Hippocampal formation (tissue), 2 donors: ENCODE measurements at places on chromosomes 6 and 20.

GRCh38 chr20:46683939-46684750 lies 5.1 kb downstream of the TP53RK start:
- no peak for DNase-seq

GRCh38 chr6:123171341-123172115 lies 175.5 kb downstream of the CLVS2 start:
- no peak for DNase-seq

- no peak for DNase-seq
Observed at GRCh38 chr6:131936156-131936555, 15.0 kb downstream of the CCN2 start.

- DNase-seq: no peak
Observed at GRCh38 chr6:107231243-107231642, 115.9 kb upstream of the BEND3 start.

GRCh38 chr6:151494235-151494935 lies 568 bp downstream of the CCDC170 start:
- no peak for DNase-seq

DNA sequence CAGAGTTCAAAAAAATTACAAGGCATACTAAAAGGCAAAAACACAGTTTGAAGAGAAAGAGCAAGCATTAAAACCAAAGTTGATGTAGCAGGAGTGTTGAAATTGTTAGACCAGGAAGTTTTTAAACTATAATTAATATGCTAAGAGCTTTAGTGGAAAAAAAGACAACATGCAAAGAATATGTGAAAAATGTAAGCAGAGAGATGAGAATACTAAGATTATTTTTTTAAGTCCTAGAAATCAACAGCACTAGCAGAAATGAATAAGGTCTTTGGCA lies 192.6 kb downstream of the ERMARD start:
- DNase-seq: no peak

DNA sequence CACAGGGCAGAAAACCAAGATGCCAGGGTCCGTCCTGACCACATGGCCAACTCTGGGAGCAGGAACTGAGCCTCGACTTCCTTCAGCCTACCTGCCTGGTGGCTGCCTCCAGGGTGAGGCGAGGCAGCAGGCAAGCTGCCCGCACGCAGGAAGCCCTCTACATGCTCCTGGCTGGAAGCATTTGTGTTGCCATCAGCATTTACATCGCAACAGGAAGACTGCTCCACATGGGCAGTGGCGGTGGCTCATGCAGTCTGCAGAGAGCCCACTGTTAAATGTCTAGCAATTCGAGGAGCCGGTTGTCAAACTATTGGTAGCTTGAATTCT lies 233.8 kb downstream of the SYNDIG1 start:
- DNase-seq: no peak

- DNase-seq: no peak
Observed at GRCh38 chr6:150646228-150646627, 46.5 kb downstream of the PLEKHG1 start.

DNA sequence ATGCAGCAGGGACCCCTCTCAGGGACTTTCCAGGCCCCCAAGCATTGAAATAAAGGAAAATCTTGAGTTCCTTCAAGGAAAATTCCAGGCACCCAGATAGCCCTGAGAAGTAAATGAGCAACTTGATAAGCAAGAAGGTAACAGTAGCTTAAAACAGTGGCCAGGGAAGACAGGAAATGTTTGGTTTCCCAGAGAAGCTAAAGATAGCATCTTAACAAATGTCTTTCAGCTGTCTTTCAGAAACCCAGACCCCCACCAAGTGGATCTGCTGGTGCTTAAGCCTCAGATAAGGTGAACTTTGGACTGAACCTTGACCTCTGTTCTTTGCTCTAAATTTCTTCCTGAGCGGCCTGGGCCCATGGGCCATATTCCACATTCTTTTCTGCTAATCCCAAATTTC lies 117.8 kb upstream of the CST7 start:
- DNase-seq: no peak

DNA sequence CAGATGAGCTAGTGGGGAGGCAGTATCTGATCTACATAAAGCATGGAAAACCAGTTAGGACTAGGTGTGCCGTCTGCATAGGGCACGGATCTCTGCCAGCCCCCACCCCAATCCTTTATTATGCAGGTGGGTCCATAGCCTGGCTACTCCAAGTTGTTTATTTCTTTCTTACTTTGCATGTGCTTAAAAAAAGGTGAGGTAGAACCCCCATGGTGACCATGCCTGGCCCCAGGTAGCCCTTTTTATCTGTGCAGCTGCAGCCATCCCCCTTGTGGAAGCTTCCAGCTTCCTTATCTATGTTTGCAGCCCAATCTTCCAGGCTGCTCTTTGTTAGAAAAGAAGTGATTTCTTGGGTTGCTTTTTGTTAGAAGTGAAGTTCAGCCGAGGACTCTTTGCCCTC lies 9.0 kb upstream of the TREM2 start:
- no peak for DNase-seq

- DNase-seq: no peak
Observed at GRCh38 chr6:44696099-44696498, 308.6 kb downstream of the CDC5L start.

- no peak for DNase-seq
Observed at GRCh38 chr6:169895926-169896761, 144.7 kb downstream of the ERMARD start.

GRCh38 chr20:56764671-56765070 lies 135.6 kb downstream of the TFAP2C start:
- no peak for DNase-seq

GRCh38 chr20:20890751-20891150 lies 178.3 kb upstream of the RALGAPA2 start:
- no peak for DNase-seq

DNA sequence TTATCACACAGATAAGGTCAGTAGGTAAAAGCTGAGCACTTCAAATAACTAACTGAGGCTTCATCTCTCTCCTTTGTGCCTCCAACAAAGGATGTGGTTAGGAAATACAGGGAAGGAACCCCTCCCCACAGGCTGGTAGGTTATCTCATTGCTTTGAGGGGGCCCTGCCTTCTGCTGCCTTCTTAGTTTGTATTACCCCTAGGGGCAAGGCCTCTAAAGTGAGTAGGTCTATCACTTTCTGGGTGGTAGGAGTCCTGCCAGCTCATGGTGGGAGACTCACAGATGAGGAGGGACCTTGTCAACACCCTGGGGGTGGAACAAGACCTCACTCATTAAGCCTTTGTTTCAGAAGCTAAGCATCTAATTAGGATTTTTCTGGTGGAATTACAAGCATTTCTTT lies 34.6 kb downstream of the EDN1 start:
- DNase-seq: no peak

- DNase-seq: no peak
Observed at GRCh38 chr6:75150685-75151412, 55.0 kb downstream of the COL12A1 start.

- DNase-seq: no peak
Observed at GRCh38 chr20:24488800-24489175, 19.4 kb downstream of the SYNDIG1 start.

DNA sequence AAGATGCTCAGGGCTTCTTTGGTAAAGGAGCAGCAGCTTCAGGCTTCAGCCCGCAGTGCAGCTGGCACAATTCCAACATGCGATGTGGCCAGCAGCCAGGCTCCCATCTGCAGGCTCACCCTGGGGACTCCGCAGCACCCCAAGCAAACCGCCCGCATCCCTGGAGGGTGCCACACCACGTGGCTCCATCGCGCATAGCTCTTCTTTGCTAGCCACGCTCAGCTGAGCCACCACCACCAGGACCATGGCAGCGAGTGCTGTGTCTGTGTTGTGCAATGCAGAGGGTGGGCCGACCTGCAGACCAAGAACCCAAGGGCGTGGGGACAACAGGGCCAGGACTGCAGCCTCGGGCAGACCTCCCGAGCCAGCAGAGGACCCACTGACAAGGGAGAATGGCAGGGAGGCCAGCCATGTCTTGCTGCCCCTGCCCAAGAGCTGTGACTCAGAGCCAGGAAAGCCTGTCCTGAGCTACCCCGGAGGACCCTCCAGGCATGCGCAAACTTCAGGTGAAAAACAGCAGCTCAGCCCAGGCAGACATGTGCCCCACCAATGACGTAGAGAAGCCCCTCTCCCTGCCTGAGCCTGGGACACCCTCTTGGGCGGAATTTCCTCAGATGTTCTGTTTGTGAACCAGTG lies 87.8 kb downstream of the GINS1 start:
- no peak for DNase-seq

DNA sequence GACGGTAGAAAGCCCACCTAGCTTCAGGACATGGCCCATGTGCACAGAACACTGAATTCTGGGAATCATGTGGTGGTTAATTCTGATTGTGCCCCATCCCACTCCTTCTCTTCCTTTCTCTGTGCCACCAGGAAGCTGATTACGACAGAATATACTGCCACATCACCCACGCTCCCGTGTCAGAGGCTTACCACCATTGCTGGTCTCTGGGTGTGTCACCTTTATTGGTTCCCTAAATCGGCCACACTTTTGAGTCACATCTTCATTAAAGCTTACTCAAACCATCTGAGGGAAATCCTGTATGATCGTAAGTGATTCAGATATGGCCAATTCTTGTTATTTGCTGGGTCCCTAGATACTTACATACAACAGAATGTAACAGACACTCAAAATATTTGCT lies 3.1 kb downstream of the TRMT6 start:
- no peak for DNase-seq

DNA sequence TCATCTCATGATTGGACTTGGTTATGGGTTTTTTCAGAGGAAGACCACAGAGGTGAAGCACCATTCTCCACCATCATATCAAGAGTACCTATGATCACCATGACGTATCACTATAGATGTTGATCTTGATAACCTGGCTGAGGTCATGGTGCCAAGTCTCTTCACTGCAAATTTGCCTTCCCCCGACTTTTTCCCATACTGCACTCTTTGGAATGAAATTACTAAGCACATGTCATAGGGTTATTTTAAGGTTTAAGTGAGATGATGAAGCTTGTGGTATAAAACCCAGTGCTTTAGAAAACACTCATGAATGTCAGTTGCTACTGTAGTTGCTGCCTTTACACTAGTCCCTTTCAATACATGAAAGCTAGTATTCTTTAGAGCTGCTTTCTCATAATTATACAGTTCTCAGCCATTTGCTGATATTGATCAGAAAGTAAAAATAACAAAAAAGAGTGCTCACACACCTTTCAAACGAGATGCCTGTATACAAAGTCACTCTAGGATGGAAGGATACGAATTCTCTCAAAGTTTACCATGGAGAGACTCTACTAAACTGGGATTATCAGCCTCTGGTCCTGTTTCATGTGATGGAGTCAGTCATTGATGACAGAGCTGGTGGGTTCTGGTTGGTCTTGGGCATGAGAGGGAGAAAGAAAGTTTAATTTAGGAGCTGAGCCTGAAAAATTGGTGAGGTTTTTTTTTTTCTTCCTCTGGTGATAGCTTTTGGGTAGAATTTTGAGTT lies 228.1 kb downstream of the PRL start:
- no peak for DNase-seq

DNA sequence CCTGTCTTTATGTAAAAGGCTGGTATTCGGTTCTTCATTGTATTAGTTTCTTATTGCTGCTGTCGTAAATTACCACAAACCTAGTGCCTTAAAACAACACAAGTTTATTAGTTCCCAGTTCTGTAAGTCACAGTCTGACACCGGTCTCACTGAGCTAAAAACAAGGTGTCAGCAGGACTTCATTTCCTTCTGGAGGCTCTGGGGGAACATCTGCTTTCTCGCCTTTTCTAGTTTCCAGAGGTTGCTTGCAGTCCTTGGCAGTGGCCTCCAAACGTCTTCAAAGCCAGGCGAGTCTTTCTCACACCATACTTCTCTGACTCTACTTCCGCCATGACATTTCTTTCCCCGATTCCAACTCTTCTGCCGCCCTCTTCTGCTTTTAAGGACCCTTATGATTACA lies 43.0 kb upstream of the ZFAND3 start:
- no peak for DNase-seq

- DNase-seq: no peak
Observed at GRCh38 chr20:62445553-62446340, 18.4 kb upstream of the RBBP8NL start.

DNA sequence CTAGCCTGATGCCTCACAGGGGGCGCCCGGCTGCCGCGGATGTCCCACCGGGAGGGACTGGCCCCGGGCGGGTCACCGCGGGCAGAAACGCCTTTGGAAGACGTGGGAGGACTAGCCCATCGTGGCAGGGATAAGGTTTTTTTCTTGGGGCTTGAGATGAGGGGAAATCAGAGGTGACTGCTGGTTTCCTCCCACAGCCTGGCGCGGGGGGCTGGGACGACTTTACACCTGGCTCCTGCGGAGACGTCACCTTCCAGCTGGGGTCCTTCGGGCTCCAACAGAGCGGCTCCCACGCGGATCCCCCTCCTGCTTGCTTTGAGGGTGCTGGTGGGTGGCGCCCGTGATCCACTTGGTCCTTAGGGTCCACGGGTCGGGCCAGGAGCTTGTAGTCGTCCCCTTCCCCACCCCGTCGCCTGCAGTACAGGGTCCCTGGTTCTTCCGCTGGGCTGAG lies 11.4 kb downstream of the ULBP3 start:
- DNase-seq: no peak

- no peak for DNase-seq
Observed at GRCh38 chr6:41406728-41407489, 71.5 kb downstream of the NCR2 start.

- no peak for DNase-seq
Observed at GRCh38 chr20:48326868-48327267, 500.9 kb downstream of the PREX1 start.

- DNase-seq: no peak
Observed at GRCh38 chr20:24816431-24816830, 132.6 kb upstream of the CST7 start.
